ENCODE measurements at places on chromosomes 3 and 15.

GRCh38 chr3:11807686-11808085 lies 39.0 kb downstream of the TAMM41 start:
- no peak for DNase-seq

GRCh38 chr15:29711531-29711930 lies 110.7 kb downstream of the TJP1 start:
- no peak for DNase-seq

- DNase-seq, result no peak
These were observed 39.6 kb downstream of the MDFIC2 start for GRCh38 chr3:70272798-70273197.

DNA sequence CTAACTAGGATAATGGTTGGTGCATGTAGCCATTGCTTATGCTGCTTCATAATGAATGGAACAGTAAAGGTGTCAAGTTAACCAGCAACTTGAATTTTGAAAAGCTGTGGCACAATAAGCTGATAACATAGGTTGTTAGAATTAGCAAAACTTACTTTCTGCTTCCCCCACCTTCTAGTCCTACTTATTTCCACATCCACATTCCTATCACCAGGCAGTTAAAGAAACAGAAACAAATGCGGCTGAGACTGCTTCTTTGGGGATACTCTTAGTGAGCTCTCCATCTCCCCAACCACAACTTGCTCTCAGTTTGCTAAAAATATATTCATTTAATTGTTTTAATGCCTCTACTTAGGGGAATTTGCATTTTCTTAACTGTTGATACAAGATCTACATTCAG lies 215.1 kb downstream of the TIGIT start:
- DNase-seq, result no peak

- DNase-seq, result no peak
These were observed 43.9 kb upstream of the TMEM158 start for GRCh38 chr3:45269952-45270351.

DNA sequence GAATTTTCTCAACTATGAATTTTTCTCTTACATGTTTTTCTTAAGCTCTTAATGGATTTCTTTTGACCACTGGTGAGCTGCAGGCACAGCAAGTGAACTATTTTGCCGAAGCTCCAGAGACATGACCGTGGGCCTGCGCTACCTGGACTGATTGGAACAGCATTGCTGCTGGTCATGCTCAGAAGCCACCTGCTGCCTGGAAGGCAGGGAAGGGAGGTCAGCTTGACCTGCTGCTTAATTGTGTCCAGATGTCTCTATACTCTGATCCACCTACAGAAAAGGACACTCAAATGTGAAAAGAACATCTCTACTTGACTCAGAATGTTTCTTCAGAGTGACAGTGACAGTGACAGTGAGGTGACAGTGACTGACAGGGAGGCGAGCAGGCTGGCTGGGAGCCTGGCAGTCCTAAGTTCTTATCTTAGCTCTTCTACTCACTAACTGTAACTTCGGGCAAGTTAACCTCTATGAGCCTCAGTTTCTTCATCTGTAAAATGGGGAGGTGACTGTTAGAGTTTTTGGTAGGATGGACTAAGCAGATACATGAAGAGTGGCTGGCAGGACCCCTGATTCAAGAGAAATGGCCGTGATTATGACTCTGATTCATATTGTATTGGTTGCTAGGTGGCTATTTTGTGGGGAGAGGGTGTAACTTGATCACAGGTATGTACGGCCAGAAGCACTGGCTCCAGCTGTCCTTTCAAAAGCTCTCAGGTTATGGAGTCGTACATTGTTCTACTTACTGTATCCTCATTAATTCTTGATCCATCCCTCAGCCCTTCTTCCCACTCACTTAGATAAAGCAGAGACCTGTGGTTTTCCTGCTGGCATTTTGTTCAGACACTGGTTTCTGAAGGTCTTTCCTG lies 54.8 kb upstream of the DLG1 start:
- DNase-seq, result no peak

DNA sequence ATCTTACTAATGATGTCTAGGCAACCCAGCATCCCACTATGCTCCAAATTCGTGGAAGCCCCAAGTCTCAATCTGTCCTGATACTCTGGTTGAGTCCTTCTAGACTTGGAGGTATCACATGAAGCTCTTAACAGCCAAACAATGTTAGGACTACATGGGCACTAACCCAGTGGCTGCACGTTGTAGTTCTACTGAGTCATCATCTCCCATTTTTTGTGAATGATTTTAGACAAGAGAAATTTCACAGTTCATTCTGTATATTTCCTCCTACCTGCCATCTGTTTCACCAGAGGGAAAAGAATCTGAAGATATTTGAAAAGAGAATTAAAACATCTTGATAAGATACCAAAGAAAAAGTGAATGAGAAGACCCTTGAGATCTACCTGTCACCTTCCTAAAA lies 9.8 kb upstream of the WWTR1 start:
- no peak for DNase-seq

DNA sequence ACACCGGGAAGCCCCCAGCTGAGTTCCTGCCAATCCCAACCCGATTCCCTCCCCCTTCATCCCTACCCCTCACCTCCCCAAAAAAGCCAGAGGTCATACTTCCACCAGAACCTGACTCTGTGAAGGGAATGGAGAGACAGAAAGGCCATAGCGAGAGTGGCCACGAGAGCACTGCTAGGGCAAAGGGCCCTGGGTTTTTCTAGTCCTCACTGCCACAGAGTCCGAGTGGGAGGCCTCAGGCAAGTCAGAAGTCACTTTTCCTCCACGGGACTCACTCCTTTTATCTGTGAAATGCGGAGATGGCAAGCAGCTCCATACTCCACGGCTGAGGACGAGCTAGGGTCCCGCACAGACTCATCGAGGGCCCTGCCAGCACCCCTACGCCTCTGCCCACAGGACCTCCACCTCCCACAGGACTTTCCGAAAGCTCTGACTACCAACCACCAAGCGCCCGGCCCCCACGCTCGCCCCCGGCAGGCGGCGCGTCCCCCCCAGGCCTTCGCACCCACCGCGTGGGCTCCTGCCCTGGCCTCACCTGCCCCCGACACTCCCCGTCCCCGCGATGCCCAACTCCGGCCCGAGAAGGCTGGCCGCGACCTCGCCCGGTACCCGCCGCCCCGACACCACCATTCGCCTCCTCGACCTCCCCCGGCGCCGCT lies 792 bp downstream of the ATP13A3 start:
- peak; percentile 70 for DNase-seq

- no peak for DNase-seq
These were observed 50.8 kb downstream of the LYSMD4 start for GRCh38 chr15:99682455-99682854.
